NCI-H526 (cell line): ENCODE measurements at places on chromosomes 6 and 20.
A peak's percentile ranks its signal among the peaks of the same experiment; 100 is the strongest.

DNA sequence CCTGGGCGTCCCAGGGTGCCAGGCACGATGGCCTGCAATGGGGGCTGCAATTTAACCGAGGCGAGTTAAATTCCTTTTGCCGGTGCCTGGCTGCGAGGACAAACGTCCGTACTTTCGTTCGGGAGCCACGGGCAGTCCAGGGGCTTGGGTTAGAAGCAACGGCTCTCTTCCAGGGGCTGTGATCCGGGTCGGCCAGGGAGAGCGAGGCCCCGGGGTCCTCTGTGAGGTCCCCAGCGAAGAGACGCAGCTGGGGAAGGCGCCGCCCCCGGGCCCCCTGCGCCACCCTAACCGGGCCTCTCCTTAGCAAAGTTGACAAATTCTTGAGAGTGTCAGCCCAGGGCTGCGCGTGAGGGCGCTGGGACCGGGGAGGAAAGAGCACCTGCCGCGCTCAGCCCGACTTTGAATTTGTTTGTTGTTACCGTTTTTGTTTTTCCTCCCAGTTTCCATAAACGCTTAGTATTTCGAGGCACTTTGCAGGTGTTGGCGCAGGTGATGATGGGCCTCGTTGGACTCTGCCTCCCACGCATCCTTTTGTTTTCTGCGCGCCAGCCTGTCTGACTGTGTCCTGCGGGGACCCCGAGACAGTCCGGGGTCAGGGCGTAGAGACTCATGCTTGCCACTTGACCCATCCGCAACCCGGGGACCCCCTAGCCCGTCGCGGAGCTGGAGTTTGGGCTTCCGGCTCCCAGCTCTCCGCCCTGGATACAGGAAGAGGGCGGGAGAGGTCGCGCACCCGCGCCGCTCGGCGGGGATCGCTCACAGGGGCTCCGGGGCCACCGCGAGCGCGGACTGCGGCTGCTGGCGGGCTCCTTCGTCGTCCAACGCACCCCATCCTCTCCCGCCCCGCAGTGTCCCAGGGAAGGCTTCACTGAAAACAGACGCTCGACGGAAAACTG is 5.8 kb downstream of the OLIG3 start:
- DNase-seq = peak; percentile 19

GRCh38 chr6:36110863-36111262 is 19.4 kb upstream of the MAPK13 start:
- no peak for DNase-seq

- DNase-seq = no peak
These were observed 388.3 kb upstream of the RNF217 start for GRCh38 chr6:124573953-124574352.

DNA sequence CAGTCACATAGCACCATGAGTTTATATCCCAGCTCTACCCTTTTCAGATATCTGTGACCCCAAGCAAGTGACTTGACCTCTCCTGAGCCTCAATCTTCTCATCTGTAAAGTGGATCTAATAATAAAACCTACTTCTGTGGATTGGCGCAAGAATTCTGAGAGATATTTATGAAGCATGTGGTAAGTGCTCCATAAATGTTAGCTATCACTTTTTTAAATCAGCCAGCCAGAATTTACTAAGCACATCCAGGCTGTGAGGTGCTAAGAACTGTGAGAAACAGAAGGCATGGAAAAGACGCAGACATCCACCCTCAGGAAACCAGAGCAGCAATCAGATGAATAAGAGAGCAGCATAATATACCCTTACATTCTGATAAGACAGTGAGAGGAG is 862 bp downstream of the C20orf96 start:
- no peak for DNase-seq

DNA sequence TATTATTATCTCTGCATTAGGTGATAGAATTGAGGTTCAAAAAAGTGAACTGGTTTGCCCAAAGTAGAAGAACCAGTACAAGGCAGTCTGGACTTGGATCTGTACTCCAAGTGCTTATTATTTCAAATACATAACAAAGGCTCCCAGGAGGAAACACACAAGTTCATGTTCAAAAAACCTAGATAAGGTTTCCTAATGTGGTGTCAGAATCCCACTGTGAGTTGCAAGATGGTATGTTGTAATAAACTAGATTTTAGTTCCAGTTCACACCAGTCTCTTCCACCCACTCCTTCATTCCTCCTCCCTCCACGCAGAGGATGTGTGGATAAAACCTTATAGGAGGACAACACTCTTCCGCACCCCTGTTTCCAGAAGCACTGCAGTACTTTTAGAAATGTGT is 42.8 kb downstream of the KIAA0319 start:
- DNase-seq = no peak

GRCh38 chr6:71509191-71510005 is 220.8 kb downstream of the OGFRL1 start:
- DNase-seq = no peak

DNA sequence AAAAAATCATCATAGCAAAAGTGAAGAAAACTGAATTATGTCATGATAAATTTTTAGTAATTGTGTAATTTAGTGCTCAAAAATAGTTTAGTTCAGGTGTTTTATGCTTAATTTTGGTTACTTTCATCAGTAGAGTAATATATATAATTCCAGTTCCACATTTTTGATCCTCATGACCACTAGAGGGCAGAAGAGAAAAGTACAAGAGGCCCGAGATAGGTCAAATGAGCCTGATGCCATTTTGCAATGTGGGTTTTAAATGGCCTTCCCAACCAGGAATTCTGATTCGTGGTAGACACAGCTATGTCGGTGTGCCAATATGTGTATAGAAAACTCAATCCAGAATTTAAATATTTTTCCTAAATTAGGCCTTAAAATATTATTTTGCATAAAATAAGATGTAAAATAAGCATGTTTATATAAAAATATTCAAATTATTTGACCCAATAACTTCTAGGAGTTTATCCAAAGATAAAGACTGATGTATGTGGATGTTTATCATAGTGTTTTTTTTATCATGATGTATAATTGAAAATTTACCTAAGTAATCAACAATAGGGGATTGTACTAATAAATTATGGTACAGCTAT is 159.7 kb upstream of the RPS6KA2 start:
- peak; percentile 88 for DNase-seq

- no peak for DNase-seq
These were observed 145.4 kb downstream of the PRKN start for GRCh38 chr6:162581988-162582780.

- no peak for DNase-seq
These were observed 609.3 kb upstream of the ADGRB3 start for GRCh38 chr6:68025764-68026163.

- peak; percentile 40 for DNase-seq
These were observed 14.8 kb upstream of the FAM83C start for GRCh38 chr20:35306931-35307517.

DNA sequence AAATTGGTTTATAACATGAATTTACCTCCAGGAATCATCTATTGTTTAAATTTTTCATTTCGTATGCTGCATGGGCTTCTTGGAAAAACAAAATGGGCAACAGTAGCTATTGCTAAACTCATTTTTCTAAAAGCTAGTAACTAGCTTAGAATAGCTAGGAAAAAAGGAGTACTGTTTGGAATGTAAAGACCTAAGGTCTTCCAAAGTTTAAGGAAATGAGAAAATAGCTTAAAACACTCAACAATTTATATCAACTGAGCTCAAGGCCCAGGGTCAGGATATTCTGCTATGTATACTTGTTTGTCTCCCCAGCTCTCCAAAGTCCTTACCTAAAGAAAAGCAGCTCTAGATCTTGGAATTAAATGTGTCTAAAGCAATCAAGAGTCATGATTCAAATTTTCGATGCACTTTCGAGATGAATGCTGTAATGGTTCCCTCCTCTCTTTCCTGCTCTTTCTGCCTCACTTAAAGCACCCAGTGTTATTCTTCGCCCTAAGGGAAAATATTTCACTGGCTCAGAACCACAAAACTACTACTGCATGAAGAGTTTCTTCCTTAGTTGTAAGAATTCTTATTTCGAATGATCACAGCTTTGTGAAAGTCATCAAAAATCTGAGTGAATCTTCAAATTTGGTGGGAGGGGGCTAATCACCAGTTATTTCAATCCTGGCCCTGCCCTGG is 41.6 kb downstream of the LYRM4 start:
- no peak for DNase-seq

GRCh38 chr20:33910056-33910455 is 83.7 kb upstream of the RALY start:
- no peak for DNase-seq

DNA sequence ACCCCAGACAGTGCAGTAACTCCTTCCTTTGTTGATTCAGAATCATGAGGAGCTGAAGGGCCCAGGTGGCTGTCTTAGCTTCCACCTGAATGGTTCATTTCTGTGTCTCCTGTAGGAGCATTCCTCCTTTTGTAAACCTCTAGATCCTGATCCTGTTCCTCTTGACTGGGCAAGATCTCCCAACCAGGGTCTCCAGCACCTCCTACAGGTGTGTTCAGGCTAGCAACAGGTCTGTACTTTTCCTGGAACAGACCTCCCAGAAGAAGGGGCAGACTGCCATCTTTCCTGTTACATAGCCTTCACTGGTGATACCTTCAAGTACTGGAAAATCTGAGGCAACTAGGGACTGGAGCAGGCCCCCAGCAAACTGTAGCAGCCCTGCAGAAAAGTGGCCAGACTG is 35.2 kb downstream of the HLA-B start:
- no peak for DNase-seq

DNA sequence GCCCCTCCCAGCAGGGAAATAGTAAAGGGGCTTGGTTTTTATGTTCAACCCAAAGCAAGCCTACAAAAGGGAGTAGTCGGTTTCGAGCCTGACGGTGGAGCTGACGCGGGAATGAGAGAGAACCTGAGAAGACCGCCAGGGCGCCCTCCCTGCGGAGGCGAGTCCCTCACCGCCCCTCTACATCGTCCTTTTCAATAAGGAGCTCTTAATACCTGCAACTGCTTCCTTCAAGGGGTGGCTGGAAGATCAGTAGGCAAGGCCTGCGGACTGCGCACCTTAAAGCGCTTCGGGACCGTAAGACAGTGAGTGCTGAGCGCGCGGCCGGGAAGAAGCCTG is 709 bp upstream of the ZNF76 start:
- peak; percentile 78 for DNase-seq

DNA sequence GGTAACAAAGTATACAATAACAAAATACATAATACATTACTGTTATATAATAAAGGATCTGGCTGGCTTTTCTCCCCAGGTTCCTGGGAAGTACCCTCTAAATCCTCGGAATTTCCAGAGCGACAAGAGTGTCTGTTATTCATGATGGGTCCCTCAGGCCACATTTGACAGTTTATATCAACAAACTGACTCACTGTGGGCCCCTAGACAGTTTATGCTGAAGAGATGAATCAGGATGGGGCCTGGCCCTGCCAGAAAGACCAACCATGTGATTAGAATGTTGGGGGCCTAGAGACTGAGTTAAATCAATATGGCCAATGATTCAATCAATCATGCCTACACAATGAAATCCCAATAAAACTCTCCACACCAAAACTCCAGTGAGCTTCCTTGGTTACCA is 13.5 kb downstream of the USP45 start:
- no peak for DNase-seq

GRCh38 chr6:143877584-143878271 is 13.5 kb downstream of the ZC2HC1B start:
- DNase-seq = no peak

DNA sequence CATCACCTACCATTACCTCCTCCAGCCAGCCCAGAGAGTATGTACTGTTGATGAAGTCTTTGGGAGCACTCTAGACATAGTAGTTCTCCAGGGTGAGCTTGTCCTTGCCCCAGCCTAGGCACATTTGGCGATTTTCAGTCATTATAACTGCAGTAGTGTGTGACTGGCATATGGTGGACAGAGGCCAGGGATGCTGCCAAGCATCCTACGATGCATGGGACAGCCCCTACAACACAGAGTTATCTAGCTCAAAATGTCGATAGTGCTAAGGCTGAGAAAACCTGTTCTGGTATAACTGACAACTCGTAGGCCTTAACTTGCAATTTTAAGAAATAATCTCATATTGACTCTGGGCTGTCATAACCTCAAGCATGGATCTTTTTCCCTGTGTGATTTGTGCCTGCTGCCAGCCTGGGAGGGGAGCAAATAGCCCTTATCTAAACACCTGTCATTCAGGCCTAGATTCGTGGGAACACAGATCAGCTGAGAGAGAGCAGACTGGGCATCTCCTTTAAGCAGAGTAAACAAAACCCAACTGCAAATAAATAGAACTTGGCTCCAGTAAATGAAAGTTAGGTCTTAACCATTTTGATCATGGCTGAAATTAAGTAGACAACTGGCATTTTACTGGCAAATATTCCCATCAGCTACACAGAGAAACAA is 102.6 kb downstream of the SPTLC3 start:
- no peak for DNase-seq

- DNase-seq = no peak
These were observed 50.0 kb upstream of the ESR1 start for GRCh38 chr6:151757506-151757955.

GRCh38 chr20:24870881-24871280 is 78.2 kb upstream of the CST7 start:
- peak; percentile 12 for DNase-seq

DNA sequence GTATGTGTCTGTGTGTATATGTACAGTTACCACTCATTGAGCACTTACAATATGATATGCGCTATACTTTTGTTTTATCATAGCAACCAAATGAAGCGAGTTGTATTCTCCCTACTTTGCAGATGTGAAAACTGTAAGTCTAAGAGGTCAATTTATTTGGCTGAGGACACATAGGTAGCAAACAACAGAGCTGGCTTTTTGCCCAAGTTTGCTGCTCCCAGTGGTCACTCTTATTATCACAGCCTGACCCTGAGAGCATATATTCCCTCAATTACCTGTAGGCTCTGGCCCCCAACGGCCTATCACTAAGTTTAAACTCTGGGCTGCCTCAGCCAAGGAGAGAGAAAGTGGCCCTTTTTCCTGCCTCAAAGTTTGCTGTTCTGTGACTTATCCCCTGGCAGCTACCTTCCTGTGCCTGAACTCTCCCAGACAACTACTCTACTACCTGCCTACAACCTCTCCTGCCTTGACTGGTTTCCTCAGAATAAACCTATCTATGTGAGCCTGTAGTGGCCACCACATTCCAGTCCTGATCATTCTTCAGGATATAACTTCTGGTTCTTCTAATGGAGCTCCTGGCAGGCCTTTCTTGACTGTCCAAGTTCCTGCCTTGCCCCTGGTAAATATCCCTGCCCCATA is 221.8 kb downstream of the FRK start:
- peak; percentile 38 for DNase-seq

DNA sequence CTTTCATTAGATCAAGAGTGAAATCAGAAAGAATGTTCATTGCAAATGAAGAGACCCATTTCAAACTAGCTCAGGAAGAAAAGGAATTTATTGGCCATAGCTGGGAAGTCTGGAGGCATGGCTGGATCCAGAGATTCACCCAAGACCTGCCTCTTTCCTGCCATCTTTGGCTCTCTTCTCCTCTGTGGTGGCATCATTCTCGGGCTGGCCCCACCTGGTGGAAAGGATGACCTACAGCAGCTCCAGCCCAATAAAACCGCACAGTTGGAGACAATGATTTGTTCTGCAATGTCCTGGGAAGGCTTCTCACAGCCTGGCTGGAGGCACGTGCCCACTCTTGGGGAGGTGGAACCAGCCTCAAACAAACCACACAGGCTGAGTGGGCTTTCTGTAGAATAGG is 18.1 kb upstream of the FERMT1 start:
- DNase-seq = peak; percentile 37

DNA sequence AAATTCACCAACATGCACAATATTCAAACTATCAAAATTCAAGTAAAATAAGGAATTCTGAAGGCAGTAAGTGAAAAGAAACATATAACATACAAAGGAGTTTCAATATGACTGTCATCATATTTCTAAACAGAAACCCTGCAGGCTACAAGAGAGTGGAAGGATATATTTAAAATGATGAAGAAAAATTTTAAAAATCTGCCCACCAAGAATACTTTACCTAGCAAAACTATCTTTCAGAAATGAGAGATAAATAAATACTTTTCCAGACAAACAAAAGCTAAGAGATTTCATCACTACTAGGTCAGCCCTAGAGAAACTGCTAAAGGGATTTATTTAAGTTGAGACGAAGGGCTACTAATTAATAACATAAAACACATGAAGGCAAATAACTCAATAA is 73.8 kb upstream of the MANEA start:
- no peak for DNase-seq
